ENCODE measurements at places on chromosomes 16 and 17.
A peak's percentile ranks its signal among the peaks of the same experiment; 100 is the strongest.

GRCh38 chr16:10976634-10977033 is 32.3 kb downstream of the CLEC16A start:
- DNase-seq: no peak

- DNase-seq: no peak
Measured at GRCh38 chr16:586047-586644, 3.7 kb upstream of the RAB40C start.

DNA sequence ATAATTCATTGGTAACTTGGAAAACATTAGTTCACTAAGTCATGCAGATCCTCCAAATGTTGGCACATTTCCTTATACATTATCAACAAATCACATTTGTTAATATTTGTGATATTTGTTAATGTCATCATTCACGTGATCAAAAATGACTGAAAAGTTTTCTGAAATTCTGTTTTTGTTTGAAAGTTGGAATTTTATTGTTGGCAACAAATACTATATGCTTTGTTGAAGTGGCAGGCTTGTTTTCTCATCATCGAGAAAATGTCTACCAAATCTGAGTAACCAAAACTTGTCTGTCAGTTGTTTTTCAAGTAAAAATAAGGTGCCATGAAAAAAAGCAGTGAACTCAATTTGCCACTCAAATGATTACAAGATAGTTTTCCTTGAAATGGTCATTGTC is 62.8 kb downstream of the NACA2 start:
- DNase-seq: no peak

GRCh38 chr17:6574687-6575595 is 18.6 kb upstream of the PITPNM3 start:
- DNase-seq: peak; percentile 26

DNA sequence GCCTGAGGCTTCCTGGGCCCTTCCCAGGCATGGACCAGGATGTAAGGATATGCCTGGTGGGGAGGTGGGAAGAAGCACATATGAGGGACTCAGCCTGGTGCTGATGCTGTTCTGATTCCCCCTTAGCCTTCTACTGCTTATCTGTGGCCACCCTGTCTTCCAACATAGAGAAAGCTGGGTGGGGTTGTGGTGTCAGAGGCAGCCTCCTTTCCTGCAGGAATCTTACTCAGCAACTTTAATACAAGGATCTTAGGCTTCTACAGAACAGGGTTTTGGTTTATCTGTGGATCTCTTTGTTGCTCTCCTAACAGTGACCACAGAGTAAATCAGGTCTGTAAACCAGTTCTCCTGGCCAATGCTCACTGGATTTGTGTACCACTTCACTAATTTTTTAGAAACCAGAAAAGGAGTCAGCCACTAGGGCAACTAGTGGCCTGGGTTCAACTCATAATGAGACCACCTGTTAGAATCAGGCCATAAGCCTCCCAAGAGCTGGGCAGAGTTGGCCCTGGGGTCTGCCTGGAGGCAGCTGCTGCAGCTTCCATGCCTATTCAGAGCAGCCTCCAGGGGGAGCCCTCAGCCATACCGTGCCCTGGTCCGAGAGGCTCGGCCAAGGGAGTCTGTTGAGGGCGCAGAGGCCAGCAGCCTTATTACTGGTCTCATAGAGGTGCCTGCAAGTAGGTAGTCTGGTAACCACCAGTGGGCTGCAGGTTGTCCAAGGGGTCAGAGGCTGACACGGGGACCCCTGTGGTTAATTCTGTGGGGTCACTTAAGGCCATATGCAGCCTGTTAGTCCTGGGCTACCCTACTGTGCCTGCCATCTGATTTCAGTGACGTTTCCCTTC is 7.1 kb downstream of the HAS3 start:
- DNase-seq: peak; percentile 57

- DNase-seq: no peak
Measured at GRCh38 chr17:57197466-57198071, 58.8 kb upstream of the MSI2 start.

GRCh38 chr16:67516296-67517154 is 12.1 kb upstream of the RIPOR1 start:
- no peak for DNase-seq

- no peak for DNase-seq
Measured at GRCh38 chr17:39069114-39069756, 82.2 kb downstream of the PLXDC1 start.

GRCh38 chr17:28216528-28216927 is 102.5 kb upstream of the TMEM97 start:
- DNase-seq: no peak

DNA sequence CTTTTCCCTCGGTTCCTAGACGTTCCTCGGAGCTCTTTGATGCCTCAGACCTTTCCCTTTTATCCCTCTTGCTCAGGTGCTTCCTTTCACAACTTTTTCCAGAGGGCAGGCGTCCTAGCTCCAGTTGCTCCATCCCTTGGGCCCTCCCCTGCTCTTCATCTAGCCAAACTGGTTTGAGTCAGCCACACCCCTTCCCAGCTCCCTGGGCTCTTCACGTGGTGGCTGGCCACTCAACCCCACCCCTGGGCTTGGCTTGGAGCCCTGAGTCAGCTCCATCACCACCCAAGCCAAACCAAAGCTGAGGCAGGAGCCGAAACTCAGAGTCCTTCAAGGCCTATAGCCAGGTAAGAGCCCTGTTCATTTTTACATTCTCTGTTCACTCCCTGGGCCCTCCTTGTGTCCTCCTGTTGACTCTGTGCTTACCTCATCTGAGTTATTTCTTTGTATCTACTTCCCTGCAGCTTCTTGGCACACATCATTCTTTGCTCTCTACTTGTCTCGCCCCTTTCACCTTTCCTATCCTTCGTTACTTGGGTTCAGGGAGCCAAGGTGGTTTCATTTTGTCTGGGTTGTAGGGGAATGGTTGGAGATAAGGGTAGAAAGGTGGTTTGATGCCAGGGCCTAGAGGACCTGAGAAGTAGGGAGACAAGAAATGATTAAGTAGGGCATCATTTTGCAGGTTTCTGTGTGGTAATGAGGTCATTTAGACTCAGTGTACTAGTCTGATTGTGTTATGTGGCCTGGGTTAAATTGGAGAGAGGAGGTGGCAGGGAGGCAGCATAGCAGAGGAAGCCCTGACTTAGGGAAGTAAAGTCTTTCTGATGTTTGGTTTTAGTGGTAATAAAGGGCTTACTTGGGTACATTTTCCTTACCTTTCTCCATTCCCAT is 7.6 kb upstream of the PHKG2 start:
- no peak for DNase-seq

GRCh38 chr16:62610291-62610690 is 574.1 kb upstream of the CDH8 start:
- DNase-seq: no peak

GRCh38 chr16:30147843-30148510 is 25.0 kb upstream of the MAPK3 start:
- no peak for DNase-seq

GRCh38 chr17:27346228-27346899 is 52.5 kb downstream of the WSB1 start:
- no peak for DNase-seq

DNA sequence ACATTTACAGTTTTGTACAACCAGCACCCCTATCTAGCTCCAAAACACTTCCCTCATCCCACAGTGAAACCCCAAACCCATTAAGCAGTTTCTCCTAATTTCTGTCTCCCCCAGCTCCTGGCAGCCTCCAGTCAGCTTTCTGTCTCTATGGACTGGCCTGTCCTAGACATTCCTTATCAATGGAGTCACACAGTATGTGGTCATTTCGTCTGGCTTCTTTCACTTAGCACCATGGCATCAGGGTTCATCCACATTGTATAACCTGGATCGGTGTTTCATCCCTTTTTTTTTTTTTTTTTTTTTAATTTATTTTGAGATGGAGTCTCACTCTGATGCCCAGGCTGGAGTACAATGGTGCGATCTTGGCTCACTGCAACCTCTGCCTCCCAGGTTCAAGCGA is 68.5 kb downstream of the ZDHHC7 start:
- no peak for DNase-seq

DNA sequence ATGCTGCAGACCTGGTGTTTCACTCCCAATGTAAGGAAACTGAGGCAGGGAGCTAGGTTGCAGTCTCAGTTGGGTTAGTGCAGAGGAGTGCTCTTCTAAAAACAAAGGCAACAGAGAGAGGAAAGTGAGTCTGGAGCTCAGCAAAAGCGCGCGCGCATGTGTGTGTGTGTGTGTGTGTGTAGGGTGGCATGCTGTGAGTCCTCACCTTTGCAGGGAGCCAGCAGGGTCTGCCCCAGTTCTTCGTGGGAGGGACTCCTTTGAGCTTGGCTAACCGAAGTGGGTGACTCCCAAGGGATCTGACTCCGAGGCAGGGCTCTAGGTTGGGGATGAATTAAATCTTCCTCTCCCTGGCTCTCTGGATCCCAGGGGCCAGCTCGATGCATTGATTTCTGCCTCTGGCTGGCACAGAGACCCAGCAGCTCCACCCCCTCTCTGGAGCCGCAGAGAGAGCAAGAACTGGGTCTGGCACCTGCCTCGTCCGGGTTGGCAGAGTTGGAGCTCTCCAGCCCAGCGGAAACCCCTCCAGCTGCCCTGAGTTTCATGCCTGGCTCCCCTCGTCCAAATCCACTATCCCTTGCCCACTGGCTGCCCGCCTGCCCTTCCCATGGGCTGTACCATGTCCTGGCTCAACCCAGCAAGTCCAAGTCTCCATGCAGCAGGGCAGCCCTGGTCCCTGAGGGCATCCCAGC is 1.3 kb upstream of the BTBD17 start:
- no peak for DNase-seq

- no peak for DNase-seq
Measured at GRCh38 chr17:39774047-39774446, 36.3 kb downstream of the GRB7 start.

- peak; percentile 32 for DNase-seq
Measured at GRCh38 chr17:59154292-59154720, 680 bp downstream of the SKA2 start.

DNA sequence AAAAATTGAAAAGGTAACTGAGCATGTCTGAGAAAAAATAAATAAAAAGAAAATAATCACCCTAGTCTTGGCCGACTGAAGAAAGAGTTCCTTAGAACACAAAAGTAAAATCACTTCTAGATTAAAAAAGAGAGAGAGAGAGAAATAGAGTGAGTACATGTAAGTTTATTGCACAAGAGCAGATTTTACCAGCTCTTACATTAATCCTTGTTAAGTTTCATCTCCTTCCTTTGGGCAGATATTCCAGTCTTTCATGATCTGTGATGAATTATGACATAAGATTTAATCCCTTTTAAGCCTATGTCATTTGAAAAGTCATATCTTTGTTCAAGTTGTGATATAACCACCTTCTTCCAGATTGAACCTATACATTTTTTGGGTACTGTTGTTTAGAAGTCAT is 54.8 kb downstream of the NFAT5 start:
- no peak for DNase-seq

- DNase-seq: no peak
Measured at GRCh38 chr17:29179232-29180033, 765 bp downstream of the MYO18A start.

DNA sequence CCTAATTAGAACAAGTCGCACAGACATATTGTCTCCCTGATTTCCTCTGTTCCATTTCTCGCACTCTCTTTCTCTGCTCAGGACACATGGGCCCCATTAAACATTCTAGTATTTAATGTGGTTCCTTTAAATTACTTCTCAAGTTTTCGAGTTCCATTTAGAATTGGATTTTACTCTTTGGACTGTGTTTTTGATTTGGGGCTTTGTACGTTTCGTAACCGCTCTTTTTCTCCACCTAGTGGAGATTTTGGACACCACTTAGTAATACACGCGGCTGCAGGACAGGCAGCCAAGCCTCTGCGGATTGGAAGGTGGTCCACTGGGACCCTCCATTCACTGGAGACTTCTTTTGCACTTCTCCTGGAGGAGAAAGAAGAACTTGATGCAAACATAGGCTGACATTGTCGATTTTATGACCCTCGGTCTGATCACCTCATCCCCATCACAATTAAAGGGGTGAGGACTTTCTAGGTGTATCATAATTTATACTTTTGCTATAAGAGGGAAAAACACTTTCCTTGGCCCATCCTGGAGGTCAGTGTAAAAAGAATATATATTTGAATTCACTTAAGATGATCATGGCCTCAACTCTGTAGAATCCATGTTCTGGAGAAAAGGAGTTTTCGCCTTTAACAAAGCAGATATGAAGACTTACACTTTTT is 85.7 kb downstream of the NOG start:
- no peak for DNase-seq

DNA sequence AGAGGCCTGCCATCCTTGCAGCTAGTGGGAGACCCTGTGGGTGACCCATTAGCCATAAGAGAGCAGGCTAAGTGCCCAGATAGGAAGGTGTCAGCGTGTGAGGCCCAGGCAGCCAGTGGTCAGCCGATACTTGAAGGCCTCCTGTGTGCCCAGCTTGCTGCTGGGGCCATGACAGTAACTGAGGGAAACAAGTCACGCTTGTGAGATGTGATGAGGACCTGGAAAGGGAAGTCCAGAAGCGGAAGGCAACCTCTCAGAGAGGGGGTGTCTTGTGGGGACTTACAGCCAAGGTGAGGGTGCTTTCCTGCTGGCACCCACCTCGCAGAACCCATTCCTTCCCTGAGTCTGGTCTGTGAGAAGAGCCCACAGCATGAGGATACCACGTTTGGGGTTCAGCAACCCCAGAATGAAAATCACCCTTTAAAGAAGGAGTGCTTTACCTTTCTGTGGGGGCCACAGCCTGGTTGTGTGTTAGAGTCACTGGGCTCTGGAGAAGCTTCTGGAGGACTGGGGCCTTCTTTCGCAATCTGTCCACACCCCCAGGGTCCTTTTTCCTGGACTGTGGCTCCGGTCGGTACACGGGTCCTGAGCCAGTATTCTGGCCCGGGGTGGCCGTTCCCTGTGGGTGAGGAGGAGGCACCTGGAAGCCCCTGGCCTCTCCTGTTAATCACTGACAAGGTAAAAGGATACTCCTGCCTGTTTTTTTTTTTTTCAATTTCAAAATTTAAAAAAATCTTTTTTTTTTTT is 53.9 kb downstream of the PLCG2 start:
- no peak for DNase-seq

- DNase-seq: no peak
Measured at GRCh38 chr16:46862555-46863447, 21.4 kb upstream of the GPT2 start.

GRCh38 chr17:4725646-4726310 is 5.5 kb upstream of the MED11 start:
- no peak for DNase-seq

GRCh38 chr16:75377729-75378386 is 55.4 kb downstream of the CFDP1 start:
- DNase-seq: no peak

DNA sequence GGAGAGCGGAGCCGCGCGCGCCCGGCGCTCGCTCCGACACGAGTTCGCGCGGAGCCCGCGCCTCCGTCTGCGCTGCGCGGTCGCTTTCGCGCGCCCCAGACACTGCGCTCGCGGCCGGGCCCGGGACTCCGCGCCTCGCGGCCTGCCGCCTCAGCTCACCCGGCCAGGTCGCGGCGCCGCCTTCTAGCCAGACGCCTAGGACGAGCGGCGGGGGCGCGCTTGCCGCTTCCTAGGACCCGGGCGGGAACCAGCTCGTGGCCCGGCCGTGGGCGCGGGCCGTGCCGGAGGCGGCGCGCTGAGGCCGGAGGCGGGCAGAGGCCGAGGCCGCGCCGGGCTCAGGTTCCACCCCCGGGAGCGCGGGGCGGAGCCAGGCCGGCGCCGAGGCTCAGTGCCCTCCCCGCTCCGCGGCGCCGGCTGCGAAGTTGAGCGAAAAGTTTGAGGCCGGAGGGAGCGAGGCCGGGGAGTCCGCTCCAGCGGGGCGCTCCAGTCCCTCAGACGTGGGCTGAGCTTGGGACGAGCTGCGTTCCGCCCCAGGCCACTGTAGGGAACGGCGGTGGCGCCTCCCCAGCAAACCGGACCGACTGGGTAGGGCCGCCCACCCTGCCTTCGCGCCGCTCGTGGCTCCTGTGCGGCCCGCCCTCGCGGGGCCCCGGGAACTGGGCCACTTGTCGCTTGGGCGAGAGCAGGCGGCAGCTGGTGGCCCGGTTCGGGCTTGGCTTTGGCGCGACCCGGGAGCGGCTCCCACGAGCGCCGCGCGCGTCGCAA is at the start of gene SPHK1:
TSS of gene SPHK1 (plus strand) at position 388 of the 765 bp plus-strand sequence. CDS start 1,036 bp downstream, outside the sequence.
- DNase-seq: peak; percentile 59

GRCh38 chr17:62627219-62627903 is at the start of gene MRC2:
MRC2 (plus strand) TSS chr17:62627670; CDS start chr17:62627803, 133 bp downstream.
- peak; percentile 30 for DNase-seq

Measured in stimulated activated CD4-positive, alpha-beta T cell treated with anti-CD3 and anti-CD28 coated beads, Interleukin-2, amount 100 ng/mL, for 48 hours (primary cell).